Esophagus squamous epithelium (tissue), 5 donors: ENCODE measurements at places on chromosomes 1 and 21.

DNA sequence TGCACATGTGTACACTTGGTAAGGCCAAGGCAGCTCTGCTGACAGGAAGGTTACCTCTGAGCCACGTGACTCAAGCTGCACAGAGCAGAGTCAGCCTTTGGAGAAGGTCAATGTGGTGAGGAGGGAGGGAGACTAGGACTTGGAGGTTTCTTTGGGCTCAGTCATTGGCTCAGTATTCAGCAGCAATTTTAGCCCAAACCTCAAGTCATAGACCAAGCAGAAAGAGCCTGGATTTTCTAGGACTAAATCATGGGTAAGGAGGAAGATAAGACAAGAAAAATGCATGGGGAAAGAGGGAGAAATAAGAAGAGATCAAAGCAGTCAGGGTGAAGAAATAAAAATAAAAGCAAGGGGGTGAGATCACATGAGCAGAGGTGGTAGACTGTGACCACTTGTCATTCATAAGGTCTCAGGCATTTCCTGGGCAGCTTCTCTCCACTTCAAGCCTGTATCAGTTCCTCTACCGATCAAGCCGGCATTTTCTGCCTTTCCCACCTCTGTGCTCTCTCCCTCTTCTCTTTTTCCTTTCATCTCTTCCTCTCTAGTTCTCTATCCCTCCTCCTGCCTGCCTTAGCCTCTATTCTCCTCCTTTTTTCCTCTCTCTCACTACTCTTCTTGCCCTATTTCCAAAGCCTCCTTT, 51.7 kb upstream of the DUSP10 start:
- DNase-seq: no peak

GRCh38 chr1:1082239-1082775, 8.2 kb upstream of the RNF223 start:
- DNase-seq: no peak

- no peak for DNase-seq
Measured at GRCh38 chr21:16279731-16280581, 550.2 kb downstream of the USP25 start.

DNA sequence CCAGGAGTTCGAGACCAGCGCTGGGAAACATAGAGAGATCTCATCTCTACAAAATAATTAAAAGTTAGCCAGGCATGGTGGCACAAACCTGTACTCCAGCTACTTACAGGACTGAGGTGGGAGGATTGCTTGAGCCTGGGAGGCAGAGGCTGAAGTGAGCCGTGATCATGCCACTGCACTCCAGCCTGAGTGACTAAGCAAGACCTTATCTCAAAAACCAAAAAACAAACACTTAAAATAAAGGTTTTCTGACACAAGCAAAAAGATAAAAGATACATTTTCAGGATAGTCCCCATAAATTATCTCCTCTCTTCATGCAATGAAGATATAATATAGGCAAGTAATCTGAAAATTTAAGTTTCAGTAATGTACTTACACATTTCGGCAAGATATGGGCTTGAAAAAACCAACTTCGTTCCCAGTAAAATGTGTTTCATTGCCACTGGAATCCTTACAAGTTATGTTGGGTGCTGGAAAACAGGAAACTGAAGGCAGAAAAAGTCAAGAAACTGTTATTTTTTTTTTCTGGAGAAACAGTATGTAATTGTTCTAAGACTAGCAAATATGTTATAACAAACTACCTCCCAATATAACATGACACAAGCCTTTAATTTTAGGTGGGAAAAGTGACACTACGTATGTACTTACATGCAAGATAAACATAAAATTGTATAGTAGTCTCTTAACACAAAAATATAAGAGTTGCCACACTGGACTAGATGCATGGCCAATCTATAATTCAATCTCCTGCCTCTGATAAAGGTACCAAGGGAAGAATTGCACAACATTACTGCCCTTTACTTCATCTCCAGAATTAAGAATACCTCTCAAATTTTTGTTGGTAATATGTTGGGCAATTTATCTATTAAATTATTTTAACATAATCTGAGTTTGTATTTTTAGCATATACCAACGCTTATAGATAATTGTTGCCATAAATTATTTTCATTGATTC, 15.7 kb downstream of the TM2D1 start:
- DNase-seq: no peak

GRCh38 chr1:112699425-112700144, 7.3 kb downstream of the RHOC start:
- no peak for DNase-seq

DNA sequence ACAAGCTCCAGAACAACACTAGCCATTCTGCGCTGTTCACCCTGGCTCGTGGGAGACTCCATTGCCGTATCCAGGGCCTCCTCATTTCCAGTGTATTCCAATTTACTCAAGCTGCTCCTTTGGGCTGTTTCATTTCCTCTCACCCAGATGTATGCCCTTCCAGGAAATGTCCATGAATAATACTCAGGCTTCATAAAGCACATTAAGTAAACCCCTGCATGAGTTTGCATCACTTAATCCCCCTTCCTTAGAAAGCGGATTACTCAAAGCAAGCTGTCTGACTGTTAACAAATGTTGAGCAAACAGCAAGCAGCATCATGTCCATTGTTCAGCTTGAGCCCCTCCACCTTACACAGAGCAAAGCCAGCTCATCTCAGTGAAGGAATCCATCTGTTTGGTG, 403.6 kb upstream of the PBX1 start:
- no peak for DNase-seq

- no peak for DNase-seq
Measured at GRCh38 chr1:17563494-17564281, 24.2 kb downstream of the ARHGEF10L start.

DNA sequence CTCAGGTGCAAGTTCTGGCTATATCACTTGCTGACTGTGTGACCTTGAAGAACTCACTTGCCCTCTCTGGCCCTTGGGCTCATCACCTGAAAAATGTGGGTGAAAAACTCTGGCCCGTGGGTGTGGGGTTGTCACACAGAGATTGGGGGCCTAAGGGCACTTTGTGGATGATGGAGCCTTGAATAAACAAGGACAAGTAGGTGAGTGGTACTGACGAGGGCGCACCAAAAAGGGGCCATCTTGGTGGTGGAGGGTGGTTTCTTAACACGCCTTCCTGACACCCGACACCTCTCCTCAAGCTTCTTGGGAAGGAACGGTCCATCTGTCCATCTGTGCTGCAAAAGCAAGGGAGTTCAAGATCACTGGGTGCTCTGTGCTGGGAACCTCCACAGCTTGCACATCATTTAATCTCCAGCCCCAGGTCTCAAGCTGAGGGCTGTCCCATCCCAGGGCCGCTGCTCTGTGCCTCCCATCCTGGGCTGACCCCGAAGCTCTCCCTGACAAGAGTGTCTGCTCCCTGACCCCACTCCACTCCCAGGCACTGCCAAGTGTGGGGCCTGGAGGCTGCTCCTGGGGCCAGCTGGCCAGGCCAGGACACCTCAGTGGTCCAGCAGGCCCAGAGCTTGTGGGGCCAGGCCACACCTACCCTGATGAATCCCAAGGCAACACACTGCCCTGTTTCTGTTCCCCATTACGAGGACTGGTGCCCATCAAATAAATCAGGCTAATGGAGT, 97.3 kb downstream of the GLIS1 start:
- DNase-seq: no peak

- no peak for DNase-seq
Measured at GRCh38 chr1:44225761-44226160, 12.5 kb downstream of the DMAP1 start.

DNA sequence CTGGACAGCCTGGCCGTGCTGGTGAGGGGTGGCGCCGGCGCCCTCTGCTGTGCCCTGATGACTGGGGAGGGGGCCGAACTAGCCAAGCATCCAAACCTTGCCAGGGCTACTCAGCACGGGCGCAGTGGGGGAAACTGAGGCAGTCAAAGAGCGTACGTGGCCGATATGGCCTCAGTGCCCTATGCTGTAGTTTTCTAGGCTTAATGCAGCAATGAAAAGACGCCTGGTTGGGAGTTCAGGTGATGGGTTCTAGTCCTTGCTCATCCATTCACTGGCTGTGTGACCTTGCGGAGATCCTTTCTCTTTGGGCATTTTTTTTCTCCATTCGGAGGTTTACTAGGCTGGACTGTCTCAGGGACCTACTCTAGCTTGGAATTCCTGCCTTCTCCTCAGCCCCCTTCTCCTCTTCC, 822 bp downstream of the MTX1 start:
- DNase-seq: no peak

DNA sequence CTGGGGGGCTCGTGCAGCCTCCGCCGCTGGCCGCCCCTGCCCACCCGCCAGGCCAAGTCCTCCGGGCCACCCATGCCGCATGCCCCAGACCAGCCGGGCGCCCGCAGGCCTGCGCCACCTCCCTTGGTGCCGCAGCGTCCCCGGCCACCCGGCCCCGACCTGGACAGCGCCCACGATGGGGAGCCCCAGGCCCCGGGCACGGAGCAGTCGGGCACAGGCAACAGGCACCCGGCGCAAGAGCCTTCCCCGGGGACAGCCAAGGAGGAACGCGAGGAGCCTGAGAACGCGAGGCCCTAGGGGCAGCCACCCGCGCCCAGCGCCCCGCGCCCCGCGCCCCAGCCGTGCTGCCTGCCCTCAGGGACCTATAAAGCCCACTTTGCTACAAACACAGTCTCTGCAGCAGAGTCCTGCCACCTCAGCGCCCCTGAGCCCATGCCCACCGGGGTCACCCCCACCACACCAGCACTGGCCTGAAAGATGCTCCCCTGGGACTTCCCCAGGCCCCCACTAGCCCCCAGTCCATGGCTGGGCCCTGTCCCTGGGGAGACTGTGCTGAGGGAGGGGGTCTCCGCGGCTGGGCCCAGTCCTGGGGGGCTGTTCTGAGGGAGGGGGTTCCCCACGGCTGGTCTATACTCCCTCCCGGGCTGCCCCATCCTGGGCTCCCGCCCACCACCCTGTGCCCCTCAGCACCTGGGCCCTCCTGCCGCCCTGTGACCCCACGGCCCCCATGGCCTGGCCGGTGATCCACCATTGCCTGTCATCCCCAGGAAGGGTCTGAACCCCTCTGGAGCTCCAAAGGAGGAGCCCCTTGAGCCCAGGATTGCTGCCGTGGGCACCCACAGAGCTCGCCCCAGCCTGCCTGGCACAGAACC, 8.6 kb downstream of the TNFRSF18 start:
- DNase-seq: no peak

- no peak for DNase-seq
Measured at GRCh38 chr1:94110021-94110761, 10.8 kb downstream of the ABCA4 start.

- no peak for DNase-seq
Measured at GRCh38 chr1:65722461-65722860, 70.2 kb upstream of the PDE4B start.

DNA sequence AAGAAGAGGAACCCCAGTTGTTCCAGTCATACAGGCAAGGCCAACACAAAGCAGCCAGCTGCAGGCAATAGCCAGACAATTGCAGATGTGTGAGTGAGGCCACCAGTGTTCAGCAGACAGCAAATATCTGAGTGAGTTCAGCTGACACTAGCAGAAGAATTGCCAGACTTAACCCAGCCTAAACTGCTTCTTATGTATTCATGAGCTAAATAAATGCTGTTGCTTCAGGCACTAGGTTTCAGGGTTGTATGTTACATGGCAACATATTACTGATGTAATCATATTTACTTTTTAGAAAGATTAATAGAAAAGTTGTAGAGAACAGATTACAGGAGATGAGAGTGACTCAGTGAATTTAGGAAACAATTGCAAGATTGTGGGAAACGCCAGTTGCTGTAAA, 129.8 kb upstream of the CHODL start:
- DNase-seq: no peak

GRCh38 chr1:202858331-202858730, 30.6 kb downstream of the RABIF start:
- no peak for DNase-seq

DNA sequence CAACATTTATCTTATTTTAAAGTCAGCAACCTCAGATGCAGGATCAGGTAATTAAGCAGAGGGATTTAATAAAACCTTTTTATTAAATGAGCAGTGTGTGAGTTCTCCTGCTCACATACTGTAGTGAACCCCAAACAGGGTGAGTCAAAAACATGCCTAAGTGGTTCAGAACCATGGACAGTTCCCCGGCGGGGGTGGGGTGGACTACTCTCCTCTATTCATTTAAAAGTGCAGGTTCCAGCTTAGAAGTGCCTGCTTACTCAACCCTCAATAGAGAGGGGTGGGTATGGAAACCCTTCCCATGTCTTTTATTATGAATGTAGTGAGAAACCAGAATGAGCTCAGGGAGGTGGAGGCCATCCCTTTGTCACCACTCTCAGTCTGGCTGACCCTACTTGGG, 397.9 kb downstream of the HHAT start:
- DNase-seq: no peak

DNA sequence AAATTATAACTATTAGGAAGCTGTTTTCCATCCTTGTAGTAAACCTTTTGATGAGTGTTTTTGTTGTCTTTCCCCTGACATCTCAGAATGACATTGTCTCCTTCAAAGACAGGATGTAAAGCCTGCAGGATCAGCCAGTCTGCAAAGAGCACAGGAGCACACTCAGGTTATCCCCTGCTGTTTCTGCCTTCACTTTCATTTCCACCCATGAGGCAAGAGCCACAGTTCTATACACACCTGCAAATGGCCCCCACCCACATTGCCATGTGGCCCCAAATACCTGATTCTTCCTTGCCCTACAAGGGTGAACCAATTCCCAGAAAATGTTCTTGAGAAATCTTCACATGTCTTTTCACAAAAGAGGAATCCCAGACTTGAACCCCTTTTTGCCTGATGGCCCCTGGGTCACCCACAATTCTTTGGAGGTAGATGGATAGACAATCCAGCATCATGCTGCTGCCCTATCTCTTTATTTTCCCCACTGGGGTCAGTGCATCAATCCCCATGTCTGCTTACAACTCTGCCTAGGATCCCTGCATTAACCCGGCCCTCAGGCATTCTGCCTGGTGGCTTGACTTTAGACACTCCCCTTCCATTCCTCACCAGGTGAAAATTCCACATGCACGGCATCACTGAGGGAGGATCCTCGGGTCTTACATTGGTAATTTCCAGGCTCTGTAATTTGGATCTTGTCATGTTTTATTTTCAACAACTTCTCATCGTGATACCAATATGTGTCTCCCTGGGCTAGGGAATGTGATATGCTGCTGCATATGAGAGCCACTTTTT, 2.6 kb downstream of the FCRL3 start:
- DNase-seq: no peak

GRCh38 chr1:34591751-34592629, 162.9 kb upstream of the GJB5 start:
- DNase-seq: no peak

DNA sequence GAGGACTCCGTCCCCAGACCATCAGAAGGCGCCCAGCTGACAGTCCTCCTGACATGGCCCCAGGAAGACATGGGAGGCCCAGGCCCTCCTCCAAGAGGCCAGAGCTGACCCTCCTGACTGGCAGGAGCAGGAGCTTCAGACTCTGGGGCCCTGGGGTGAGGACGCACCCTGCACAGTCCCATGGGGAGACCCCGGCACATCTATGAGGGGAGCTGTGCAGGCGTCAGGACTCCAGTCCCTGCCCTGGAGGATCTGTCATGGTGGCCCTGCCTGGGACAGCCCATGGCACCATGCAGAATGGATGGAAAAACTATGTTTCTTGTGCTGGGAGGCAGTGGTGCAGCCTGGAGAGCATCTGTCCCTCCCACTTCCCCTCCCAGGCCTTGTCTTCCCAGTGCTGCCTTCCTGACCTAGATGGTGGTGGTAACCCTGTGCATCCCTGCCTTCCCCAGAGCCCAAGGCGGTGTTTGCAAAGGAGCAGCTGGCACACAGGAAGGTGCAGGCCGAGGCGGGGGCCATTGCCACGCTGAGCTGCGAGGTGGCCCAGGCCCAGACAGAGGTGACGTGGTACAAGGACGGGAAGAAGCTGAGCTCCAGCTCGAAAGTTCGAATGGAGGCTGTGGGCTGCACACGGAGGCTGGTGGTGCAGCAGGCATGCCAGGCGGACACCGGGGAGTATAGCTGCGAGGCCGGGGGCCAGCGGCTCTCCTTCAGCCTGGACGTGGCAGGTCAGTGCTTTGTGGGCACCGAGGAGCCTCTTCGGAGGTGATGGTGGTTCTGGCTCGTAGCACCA, 41.9 kb downstream of the OBSCN start:
- DNase-seq: no peak
